ENCODE measurements at places on chromosomes 7 and 10. TPM values are rescaled to one million over a fixed set of nuclear protein-coding genes. Genes with fewer than 3 reads are reported as not detected.

BMPR1A gene
- 21.4 TPM for total RNA-seq

CCDC146 gene
- total RNA-seq = 8.8 TPM

AUTS2 gene
- not detected for total RNA-seq

DPCD gene
- total RNA-seq = 11.7 TPM

UNC5B gene
- 0.39 TPM for total RNA-seq

MACC1 gene
- 199 TPM for total RNA-seq

GPR15LG gene
- not detected for total RNA-seq

All from Calu3 (cell line).